ENCODE measurements at places on chromosomes 6 and 20.
A peak's percentile ranks its signal among the peaks of the same experiment; 100 is the strongest.

DNA sequence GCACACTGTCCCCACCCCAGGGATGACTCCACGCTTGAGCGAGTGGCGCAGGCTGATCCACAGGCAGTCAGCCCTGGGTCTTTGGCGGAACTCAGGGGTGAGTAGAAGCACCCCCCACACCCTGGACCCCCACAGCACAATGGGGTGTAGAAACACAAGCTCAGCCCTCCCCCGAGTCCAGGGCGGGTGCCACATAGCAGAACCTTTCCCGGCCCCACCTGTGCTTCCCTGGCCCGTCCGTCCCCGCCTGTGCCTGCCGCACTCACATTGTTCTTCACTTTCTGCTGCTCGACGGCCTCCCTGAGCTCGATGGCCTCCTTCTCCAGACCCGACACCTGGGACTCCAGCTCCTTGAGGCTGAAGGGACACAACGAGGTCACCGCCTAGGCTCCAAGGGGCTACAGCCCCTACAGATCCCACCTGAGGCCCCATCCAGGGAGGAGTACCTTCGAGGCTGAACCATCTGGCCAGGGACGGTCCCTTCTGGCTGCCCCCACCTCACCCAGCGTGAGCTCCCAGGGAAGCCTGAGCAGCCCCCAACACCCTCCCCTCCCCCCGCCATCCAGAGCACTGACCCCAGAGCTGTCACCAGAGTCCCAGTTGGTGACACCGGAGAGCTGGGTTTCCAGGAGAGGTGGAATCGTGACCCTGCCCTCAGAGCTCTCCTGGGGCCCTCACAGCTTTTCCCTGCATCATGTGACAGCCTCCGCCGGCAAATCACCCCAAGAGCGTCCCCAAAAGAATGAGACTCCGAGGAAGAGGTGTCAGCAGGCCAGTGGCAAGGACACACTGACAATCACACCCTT, 55.6 kb downstream of the DSTN start:
- DNase-seq = no peak

DNA sequence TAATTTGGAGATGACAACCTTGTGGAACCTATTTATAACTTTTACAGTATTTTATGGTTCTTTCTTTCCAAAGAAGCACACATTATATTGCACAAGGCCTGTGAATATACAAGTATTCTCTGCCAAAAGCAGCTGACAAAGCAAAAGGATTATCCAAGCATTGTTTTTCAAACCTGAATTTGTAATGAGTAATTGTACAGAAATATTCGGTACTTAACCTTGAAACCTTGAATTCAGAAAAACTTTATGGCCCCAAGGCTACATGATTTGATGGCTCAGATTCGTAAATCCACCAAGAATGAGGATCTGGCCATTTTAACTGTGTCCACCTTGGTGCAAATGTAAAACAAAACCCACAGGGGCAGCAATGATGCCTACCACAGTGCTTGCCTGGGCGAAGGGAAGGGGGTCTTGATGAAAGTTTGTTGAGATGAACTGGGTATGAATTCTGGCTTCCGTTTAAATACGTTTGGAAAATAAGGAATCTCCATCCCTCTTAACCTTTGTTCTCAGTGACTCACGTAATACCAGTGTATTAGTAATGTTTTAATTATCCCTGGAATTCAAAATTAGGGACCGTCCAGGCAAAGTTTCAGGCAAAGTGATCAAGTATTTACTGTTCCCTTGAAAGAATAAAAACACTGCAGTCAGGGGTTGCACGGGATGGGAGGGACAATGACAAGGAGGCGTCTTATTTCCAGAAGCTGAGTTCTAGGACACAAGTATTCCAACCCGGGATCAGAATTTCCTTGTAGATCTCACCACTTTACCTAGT, 2.7 kb upstream of the RBM24 start:
- DNase-seq = no peak

GRCh38 chr6:29529956-29530355, 29.6 kb downstream of the UBD start:
- DNase-seq = no peak

GRCh38 chr6:158865769-158866168, 46.6 kb upstream of the EZR start:
- DNase-seq = no peak

DNA sequence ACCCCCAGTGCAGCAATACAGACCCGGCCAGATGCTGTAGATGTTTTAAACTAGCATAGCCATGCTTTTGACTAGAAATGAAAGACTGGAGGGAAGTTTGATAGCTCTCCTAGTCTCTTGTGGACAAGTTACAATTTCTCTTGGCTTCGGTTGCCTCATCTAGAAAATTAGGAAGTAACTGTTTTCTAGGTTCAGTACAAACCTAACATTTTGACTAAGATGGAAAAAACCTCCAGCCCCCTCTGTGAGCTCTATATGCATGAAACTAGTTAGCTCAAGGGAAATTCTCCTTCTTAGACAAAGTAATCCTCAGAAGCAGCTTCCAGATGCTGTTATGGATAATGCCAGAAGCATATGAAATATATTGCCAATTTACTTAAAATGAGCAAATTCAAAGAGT, 86.6 kb downstream of the RNF144B start:
- DNase-seq = no peak

GRCh38 chr6:47203938-47204611, 105.6 kb downstream of the TNFRSF21 start:
- DNase-seq = no peak

DNA sequence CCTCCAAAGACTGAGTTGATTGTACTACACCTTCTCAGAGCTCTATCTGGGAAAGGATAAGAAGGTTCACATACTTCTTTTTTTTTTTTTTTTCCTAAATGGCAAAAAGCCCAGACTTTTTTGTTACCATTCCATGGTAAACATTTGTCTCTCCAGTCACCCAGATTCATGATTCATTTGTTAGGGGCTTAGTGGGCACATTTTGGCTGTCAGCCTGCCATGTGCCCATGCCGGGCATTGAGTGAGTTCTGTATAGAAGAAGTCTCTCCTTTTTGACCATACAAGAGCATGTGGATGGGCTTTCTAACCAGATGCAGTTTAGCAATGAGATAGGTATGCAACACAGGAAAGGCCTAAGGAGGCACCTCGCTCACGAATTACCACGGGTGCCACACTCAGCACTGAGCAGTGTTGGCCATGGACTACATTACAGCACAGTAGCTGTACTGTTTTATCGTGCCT, 447.5 kb upstream of the HSF2 start:
- no peak for DNase-seq

GRCh38 chr6:143449714-143450452, 612 bp downstream of the ADAT2 start:
- peak; percentile 73 for DNase-seq

DNA sequence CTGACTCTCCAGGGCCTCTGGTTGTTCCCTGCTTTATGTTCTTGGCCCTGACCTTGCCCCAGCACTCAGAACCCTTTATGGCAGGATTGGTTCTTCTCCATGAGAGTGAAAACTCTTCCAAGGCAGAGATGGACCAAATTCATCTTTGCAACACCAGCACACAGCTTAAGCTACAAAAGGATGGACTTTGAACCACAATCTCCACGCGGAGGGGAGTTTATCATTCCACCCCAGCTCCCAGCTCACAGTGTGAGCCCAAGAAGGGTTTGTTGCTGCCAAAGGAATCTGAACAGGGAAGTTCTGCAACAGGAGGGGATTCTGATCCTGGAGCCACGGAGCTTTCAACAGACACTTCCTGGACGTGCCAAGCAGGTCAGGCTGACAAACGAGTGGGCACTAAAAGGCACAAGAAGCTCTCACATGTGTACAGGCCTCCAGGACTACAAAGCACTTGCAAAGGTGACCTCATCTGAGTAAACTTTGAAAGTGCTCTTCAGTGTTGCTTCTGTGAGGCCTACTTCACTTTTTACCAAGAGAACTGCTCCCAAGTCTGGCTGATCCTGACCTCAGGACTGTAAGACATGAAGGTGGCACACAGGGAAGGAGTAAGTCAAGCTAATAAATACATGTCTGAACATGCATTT, 8.9 kb downstream of the FITM2 start:
- DNase-seq = no peak

DNA sequence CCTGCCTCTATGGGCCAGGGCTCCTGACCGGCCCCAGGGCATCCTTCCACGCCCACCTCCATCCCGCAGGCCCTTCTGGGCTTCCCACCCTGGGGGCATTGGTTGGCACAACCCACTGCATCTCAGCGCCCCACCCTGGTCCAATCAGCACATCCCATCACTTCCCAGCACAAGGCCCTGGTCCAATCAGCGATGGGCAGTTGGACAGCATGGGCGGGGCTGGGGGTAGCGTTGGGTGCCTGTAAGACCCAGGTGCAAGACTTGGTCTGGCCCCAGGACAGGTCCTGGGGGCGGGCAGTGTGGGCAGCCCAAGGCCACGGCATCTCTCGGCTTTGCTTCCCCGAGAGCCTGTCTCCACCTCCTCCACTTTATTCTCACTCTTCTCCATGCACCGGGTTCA, 298.5 kb downstream of the BMP7 start:
- no peak for DNase-seq

DNA sequence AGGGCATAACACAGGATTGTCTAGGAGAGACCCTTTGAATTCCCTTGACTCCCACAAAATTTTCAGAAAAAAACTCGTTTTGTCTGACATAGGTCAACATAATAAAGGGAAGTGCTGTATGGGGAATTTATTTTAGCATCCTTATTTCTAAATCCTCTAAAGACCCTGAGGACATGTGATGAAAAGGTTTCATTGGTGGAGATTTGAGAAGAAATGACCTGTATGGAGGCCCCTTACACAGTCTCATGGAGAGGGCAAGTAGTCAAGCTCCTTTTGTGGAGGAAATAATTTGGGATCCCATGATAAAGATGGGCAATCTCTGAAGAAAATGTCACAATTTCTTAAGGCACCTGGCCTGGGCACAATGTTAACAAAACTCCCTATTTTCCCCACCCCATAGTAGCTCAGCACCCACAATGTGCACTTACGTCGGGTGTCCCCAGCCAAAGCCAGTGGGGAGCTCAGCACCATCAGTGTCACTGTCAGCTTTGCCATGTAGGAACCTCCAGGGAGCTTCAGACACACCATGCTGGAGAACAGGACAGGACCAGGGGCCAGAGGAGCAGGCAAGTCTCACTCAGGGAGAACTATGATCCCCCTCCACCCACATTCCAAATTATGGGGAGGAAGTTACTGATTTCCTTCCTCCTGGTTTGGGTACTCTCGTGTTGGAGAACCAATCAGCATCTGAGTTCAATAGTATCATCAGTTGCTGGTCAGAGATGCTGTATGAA, at the start of gene HLA-DRB5:
Gene HLA-DRB5, minus strand, starts transcription at position 591 of the 734 bp plus-strand sequence. Its CDS starts 63 bp downstream, at position 528.
- peak; percentile 53 for DNase-seq

DNA sequence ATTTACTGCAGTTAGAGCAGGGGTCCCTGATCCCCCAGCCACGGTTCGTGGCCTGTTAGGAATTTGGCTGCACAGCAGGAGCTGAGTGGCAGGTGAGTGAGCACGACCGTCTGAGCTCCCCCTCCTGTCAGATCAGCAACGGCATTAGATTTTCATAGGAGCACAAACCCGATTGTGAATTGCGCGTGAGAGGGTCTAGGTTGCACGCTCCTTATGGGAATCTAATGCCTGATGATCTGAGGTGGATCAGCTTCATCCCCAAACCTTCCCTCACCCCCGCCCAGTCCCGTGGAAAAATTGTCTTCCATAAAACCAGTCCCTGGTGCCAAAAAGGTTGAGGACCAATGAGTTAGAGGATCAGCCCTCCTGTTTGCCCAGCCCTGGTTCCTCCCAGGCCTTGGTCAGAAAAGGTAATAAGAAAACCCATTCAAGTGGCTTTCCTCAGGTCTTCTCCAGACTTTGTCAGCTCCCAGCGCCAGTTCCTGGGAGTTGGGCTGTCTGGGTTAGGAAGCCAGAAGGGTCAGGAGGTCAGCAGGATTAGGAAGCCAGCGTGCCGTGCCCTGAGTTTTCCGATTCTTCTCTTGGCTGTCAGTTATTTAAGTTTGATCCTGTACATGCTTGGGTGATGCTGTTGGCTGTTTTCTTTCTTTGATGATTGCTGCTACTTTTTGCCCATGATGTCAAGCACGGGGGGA, 139.9 kb upstream of the PMEPA1 start:
- no peak for DNase-seq

- DNase-seq = no peak
Observed at GRCh38 chr20:57266291-57267157, at the start of gene BMP7. Gene BMP7, minus strand, starts transcription at chr20:57266641. Its CDS starts 519 bp downstream, at chr20:57266122.

DNA sequence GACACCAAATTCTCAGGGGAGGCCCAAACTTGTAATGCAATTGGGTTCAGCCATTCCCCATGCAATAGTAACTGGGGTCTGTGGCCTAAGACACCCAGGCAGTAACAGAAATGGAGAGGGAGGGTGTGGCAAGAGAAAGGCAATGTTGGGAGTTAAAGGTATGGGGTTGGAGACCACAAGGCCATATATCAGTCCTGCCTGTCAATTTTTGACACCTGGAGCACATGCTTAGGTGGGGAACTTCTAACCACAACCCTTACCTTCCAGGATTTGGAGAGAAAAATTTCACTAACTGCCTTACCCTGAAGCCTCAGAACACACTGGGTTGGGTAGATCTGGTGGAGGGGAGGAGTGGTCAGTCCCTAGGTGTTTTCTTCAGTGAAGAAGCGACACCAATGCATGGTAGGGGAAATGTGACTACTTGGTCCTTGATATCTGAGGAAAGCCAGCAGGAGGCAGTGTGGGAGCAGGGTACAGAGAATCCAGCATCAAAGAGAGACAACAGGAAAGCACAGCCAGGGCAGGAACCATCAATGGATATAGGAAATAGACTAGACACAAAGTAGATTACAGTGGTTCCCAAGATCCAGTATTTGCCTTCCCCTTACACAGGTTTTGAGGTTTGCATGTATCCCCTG, 6.8 kb upstream of the USP49 start:
- DNase-seq = peak; percentile 82

DNA sequence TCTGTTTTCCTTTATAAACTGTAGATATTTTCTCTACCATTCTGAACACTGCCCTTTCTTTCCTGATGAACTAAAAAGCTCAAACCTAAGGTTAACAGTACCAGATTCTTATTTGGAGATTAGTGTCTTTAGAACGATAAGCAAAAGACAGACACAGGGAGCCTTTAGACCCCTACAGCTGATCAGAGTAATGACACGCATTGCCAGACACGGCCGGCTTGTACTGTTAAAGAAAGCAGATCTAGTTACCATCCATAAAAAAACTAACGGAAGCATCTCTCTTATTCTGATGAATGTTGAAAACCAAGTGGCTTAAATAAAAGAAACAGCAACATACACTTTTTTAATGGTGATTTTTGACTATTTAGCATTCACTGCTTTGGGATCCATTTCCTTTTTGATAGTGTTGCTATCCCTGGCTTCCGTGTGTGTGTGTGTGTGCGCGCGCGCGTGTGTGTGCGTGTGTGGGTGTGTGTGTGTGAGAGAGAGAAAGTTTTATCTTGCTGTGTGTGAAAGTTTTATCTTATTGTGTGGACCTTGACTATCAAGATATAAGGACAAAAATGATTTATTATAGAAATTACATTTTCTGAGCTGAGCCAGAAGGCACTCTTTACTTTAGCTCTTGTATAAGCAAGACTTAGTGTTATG, 95.6 kb upstream of the SLC35B3 start:
- DNase-seq = no peak

GRCh38 chr6:148348335-148348734, 5.7 kb downstream of the SASH1 start:
- DNase-seq = no peak

DNA sequence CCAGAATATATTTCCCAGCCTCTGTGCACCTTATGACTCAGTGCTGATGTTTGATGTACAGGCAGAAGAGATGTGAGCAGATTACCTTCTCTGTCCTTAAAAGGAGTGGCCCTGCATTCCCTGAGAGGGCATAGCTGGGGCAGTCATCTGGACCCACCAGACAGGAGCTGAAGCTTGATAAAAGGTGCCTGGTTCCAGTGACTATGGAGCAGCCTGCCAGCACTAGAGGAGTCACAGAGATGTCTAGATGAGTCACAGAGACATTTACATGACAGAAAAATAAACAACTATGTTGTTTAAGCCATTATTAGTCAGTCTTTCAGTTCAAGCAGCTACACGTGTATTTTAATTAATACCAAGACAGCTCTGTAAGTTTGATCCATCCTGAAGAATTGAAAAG, 237.1 kb upstream of the MOCS1 start:
- no peak for DNase-seq
